OCI-LY7 (cell line): ENCODE measurements at places on chromosomes 7 and 10.

DNA sequence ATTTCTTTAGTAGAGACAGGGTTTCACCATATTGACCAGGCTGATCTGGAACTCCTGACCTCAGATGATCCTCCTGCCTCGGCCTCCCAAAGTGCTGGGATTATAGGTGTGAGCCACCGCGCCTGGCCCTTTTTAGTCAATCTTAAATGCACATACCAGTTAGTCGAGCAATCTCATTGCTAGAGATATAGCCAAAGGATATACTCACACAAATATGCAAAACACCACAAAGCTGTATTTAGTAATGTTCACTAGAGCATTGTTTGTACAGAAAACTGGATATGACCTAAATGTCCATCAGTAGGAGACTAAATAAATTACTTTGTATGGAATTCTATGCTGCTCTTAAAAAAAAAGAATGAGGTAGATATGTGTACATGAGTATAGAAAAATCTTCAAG lies 24.5 kb upstream of the IL6 start:
- DNase-seq: no peak

- DNase-seq: no peak
These were observed 511.0 kb upstream of the COBL start for GRCh38 chr7:51827631-51828030.

DNA sequence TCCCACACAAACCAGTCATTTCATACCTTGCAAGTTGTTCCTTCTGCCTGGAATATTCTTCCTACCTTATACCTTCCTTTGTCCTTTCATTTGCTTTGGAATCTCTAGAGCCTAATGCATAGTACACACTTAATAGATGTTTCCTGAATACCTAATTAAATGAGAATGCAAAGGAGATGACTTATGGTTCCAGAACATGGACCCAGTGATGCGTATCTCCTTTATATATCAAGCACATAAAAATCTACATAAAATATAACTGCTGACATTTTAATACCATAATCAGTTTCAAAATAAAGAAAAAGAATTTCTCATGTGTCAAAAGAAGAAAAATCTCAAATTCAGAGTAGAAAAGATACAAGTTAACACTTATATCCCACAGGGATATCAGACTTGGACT lies 110.6 kb upstream of the ASAH2 start:
- peak; percentile 79 for DNase-seq

- DNase-seq: no peak
These were observed 14.0 kb downstream of the CYP3A7 start for GRCh38 chr7:99720800-99721595.

GRCh38 chr10:5651388-5651764 lies 15.0 kb downstream of the ASB13 start:
- no peak for DNase-seq

GRCh38 chr7:93860261-93860660 lies 30.3 kb downstream of the TFPI2 start:
- DNase-seq: no peak

DNA sequence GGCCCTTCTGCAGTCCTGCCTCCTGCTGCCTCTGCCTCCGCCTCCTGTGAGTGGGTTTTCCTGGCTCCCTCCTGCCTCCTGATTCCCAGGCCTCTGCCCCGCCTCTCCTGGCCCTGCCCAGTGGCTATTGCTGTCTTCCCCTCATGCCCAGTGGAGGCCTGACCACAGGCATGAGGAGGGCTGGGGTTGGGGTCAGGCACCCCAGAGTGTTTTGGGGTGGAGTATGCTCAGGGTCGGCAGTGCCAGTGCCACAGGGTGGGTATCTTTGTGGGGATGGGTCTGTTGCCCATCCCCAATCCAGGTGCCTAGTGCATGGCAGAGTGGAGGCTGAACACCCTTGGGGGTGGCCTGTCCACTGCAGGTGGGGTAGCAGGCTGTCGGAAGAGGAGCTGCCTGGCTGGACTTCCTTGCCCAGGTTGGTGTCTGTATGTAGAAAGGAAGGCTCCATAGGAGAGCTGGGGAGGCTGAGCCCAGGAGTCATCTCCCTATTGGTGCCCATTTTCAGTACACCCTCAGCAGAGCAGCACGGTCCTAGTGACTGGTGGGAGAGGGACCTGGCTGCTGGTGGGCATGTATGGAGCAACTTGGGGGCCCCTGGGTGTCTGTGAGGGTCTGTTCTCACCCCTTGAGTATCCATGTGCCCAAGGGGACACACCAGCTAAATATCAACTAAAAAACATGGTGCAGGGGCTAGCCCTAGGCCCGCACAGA lies 62.2 kb downstream of the ARHGAP22 start:
- no peak for DNase-seq

DNA sequence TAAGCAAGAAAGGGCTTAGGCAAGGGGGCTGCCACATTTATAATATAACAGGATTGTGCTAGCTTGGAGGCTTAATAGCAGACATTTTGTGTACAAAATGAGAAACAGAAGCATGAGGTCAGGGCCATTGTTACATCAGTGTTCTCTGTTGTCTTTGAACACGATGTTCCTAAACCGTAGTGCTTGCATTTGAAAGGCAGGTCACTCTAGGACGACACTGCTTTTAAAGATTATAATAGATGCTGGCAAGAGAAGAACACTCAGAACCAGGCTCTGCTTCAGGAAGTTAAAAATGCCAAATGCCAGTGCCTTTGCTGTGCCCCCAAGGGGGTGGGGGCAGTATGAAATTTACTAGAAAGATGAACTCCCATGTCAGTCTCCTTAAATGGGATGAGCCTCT lies 91.1 kb downstream of the SORCS3 start:
- no peak for DNase-seq

GRCh38 chr7:39249635-39250152 lies 272.0 kb downstream of the POU6F2 start:
- DNase-seq: no peak

GRCh38 chr7:66114743-66115649 lies at the start of gene CRCP:
TSS of gene CRCP (plus strand) at chr7:66114847. CDS start at chr7:66114963, 116 bp downstream.
- DNase-seq: peak; percentile 88

DNA sequence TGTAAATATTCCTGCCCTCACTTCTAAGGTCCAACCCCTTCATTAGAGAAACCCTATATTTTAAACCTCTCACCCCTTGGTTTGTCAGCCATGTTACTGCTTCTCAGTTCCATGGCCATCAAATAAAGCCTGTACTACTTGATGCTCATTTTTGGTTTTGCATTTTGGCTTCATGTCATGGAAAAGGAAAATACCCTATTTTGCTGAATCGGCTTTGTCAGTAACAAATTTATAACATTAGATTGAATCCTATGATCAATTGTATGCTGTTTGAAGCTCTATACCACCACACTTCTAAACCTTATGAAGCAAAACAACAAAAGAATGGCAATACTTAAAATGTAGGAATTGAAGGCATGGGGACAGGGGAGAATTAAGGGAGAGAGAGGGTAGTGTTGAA lies 333.1 kb downstream of the ETV1 start:
- no peak for DNase-seq

GRCh38 chr10:90846746-90847145 lies 11.1 kb downstream of the HTR7 start:
- DNase-seq: no peak

- DNase-seq: no peak
These were observed 188.9 kb upstream of the KMT2E start for GRCh38 chr7:104825099-104825498.

DNA sequence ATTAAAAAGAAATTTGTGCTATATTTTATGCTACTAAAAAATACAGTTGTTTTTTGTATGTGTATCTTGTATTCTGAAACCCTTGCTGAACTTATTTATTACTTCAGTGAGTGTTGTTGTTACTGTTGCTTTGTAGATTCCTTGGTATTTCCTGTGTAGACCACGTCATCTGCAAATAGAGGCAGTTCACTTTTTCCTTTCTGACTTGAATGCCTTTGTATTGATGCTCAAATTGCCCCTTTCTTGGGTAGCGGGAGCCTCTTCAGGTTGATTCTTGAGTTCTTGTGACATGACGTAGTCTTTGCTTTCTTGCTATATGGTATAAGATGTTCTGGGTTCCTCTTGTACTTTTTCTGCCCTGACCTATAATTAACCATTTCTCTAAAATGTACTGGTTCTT lies 504.1 kb downstream of the SDK1 start:
- no peak for DNase-seq

GRCh38 chr10:32985775-32986350 lies 27.8 kb upstream of the ITGB1 start:
- peak; percentile 65 for DNase-seq

DNA sequence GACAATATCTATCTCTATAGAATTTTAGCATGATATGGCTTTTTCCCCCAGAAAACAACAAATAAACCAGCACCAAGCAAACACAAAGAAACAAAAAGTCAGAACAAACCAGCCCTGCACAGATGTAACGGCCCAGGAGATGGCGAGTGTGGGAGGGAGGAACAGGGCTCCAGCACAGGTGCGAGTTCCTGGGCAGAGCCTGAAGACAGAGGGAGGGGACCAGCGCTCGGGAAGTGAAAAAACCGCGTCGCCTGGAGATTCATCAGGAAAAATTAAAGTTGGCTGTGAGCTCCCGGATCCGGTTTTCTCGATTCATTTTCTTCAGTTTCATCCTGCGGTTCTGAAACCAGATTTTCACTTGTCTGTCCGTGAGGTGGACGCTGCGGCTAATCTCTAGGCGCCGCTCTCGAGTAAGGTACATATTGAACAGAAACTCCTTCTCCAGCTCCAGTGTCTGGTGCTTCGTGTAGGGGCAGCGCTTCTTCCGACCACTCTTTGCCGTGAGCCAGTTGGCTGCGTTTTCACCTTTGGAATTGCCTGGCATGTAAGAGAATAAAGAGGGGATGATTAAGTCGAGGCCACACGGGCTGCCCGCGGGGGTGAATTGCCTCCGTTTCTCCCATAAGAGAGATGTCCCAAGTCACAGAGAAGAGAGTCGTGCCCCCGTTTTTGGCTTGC lies 2.3 kb downstream of the HOXA10 start:
- DNase-seq: no peak

GRCh38 chr10:131670341-131670740 lies 230.5 kb upstream of the PPP2R2D start:
- no peak for DNase-seq

DNA sequence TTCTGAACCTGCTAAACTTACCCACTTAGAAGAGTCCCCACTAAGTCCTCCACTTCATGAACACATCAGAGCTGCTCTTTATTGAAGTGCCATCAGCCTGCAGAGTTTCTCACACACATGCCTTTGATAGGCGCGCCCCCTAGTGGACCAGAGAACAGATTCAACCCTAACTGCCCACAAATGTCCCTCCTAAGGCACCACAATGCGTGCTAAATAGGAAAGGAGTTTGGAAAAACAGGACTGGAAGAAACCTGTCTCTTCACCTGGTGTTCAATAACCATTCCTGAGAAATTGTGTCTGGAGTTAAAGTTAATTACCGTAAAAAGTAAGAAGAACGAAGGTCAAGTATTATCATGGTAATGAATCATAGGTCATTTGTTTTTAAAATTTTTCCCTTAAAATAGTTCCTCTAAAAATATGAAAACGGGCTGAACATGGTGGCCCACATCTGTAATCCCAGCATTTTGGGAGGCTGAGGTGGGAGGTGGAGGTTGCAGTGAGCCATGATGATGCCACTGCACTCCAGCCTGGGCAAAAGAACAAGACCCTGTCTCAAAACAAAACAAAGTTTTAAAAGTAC lies 249.7 kb downstream of the ELMO1 start:
- DNase-seq: peak; percentile 73

GRCh38 chr7:35348611-35349400 lies 94.9 kb upstream of the TBX20 start:
- no peak for DNase-seq

DNA sequence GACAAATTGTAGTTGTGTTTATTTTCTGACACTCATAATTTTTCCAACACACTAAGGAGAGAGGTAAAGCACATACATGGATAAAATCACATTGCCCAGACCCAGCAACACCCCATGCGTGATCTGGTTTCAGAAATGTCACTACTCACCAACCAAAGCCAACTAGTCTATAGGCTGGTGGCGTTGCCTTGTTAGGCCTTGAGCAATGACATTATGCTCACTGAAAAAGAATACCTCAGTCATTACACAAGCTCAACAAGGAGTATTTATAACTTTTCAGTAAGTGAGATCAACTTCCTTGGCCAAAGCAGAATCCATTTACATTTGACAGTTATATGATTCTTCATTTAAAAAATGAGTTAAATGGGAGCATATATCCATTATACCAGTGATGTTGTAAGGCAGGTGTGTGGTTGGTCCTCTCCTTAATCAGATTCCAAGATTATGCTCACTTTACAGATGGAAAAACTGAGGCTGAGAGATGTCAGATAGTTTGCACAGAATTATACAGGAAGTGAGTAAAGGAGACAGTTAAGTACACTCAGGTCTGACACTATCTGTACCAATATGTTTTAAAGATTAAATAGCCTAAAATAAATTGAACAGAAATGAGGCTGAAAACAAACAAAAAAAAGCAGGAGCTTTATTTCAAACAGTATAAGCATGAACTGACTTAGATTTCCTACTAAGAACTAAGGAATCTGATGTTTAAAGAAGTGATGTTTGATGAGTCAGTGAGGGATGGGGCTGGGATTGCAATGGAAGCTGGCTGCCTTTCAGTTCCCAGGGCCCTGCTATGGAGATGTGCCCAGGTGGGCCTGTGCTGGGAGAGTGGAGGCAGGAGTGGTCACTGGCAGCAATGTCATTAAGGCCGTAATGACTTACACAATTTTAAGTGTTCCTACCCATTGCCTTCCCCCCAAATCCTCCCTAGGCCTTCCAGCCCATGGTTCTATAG lies 118.3 kb downstream of the RAPGEF5 start:
- DNase-seq: no peak

DNA sequence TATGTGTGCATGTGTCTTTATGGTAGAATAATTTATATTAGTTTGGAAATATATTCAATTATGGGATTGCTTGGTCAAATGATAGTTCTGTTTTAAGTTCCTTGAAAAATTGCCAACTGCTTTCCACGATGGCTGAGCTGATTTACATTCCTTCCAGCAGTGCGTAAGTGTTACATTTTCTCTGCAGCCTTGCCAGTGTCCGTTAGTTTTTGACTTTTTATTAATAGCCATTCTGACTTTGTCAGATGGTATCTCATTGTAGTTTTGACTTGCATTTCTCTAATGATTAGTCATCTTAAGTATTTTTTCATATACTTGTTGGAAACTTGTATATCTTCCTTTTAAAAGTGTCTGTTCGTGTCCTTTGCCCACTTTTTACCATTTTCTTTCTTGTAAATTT lies 434.2 kb upstream of the POT1 start:
- DNase-seq: no peak

GRCh38 chr10:96509017-96509641 lies 4.6 kb downstream of the TLL2 start:
- DNase-seq: no peak

GRCh38 chr7:29825775-29826529 lies 19.6 kb downstream of the WIPF3 start:
- no peak for DNase-seq

- no peak for DNase-seq
These were observed 175.0 kb downstream of the POU6F2 start for GRCh38 chr7:39152701-39153100.

- peak; percentile 64 for DNase-seq
These were observed 8.7 kb downstream of the ECD start for GRCh38 chr10:73159038-73159648.

GRCh38 chr7:24233386-24233785 lies 50.6 kb upstream of the NPY start:
- no peak for DNase-seq
